Muscle of leg (tissue), 16 donors: ENCODE measurements at places on chromosomes 11 and 22.

DNA sequence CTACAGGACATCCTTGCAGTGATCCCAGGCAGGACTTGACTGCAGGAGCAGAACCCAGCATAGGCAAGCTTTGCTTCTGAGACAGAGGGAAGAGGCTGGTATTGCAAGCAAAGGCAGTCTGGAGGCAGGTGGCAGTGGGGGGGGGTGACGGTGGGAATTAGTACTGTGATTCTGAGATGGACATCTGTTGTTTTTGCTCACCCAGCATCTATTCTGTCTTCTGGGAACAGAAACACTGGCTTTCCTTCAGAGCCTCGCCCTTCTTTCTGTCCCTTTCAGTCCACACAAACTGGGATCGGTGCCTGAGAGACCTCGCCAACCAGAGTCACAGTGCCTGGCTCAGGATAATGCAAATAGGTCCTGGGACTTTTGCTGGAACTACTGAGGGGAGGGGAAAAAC lies 31.2 kb upstream of the RASL10A start:
- peak; percentile 62 for DNase-seq

DNA sequence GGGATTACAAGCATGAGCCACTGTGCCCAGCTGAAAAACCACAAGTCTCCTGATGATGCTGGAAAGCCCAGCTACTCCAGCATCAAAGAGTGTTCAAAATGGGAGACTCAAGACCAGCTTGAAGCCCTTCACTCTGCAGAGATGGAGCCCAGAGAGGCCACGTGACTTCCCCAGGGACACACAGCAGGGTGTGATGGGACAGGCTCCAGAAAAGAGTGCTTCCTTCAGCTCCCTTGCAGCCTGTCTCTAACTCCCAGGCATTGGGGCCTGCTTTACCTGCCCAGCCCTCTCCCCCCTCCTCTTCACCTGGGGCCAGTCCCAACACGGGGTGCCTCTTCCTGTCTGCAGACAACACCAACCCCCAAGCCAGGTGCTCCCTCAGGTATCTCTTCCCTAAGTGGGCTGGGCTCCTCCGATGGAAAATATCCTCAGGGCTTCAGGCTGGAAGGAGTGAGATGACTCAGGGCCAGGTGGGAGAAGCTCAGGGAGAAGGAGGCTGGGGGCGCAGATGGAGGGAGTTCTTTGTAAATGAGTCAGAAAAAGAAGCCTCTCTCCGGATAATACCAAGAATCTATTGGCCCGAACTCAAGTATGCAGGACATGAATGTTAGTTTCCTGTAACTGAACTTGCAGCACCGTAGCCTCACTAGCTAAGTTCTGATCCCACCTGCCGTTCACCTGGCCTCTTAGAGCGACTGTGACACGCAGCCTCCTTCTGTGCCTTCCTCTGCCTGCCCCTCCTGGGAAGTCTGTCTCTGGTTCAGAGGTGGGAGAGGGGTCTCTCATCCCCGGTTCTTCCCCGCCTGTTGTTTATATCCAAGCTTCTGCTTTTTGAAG lies 326.6 kb downstream of the MN1 start:
- peak; percentile 90 for DNase-seq

DNA sequence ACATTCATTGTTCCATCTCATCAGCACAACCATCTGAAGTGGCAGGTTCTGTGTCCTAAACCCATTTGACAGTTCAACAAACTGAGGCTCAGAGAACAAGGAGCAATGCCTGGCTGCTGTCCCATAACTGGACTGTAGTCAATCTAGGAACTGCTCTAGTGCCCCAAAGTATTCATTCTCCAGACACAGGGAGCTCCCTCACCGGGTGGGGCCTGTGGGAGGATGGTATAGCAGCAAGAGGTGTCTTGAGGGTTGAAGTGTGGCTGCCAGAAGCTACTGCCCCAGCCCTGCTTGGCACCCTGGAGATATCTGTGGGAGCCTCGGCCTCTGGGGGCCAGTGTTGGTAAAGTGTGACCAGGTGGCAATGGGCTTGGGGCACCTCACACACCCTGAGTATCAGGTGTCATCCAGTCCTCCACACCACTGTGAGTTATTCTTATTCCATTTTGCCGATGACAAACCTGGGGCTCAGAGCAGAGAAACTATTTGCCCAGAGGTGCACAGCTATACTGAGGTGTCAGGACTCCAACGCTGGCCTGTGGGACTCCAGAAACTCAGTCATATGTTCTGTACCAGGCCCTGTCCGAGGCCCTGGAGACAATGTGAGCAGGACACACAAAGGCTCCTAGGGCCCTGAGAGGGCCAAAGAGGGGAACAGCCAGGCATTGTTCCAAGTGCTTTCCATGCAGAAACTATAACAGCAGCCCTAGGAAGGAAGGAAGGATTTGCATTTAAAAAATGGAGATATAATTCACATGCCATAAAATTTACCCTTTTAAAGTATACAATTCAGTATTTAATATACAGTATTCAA lies 46.0 kb upstream of the KLHL35 start:
- peak; percentile 36 for DNase-seq

DNA sequence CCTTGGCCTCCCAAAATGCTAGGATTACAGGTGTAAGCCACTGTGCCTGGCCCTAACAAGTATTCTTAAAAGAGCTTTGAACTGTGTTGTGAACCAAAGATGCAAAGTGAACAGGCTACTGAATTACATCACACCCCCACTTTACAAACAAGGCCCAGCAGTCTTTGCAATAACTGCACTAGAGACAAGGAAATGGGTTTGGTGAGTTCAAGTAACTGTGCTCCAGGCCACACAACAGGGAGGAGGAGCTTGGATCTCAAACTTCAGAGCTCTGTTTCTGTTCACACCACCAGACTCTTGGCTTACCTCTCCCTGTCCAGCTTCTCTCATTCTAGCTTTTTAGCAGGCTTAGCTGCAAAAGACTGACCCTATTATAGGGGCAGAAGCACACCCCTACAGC lies 30.4 kb upstream of the RASL10A start:
- DNase-seq = peak; percentile 59

DNA sequence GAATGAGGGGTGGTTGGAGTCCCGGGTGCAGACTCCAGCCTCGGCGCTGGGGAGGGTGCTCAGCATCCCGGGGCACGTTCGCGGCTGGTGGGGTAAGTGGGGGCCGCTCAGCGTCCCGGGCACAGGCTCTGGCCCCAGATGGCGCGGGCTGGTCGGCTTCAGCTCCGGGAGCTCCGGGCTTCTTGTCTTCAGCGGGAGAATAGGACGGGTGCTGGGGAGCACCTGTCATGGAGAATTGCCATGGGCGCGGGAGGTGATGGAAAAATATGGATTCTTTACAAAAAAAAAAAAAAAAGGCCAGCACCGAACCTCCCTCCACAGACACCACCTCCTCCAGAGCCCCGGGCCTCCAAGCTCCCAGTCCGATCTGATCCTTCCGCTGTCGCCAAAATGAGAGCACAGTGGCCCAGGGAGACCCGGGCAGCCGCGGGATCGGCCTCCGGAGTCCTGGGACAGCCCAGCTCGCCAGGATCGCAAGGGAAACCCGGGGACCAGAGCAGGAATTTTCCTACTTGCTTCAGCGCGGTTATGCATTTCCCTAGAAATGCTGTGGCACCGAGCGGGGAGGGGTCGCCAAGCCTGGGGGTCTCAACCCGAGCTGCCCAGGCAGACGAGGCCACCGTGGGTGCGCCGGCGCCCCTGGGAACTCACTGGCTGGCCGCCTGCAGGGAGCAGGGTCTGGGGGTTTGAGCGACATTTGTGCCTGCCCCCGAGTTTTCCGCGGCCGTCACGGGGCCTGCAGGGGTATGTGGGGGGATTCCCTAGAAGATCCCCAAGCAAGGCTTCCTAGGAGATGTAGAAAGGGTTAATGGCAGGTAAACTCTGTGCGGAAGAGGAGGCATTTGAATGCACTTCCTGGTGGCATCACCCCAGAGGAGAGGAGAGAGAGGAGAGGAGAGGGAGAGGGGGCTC lies 1336.9 kb downstream of the BRD1 start:
- DNase-seq = no peak

- no peak for DNase-seq
Measured at GRCh38 chr22:25482091-25482760, 82.2 kb upstream of the GRK3 start.

GRCh38 chr22:25698978-25699377 lies 43.0 kb upstream of the MYO18B start:
- peak; percentile 22 for DNase-seq

- DNase-seq = no peak
Measured at GRCh38 chr11:96760306-96760705, 370.5 kb downstream of the JRKL start.

GRCh38 chr11:2569321-2569721 lies 124.5 kb downstream of the KCNQ1 start:
- DNase-seq = no peak

DNA sequence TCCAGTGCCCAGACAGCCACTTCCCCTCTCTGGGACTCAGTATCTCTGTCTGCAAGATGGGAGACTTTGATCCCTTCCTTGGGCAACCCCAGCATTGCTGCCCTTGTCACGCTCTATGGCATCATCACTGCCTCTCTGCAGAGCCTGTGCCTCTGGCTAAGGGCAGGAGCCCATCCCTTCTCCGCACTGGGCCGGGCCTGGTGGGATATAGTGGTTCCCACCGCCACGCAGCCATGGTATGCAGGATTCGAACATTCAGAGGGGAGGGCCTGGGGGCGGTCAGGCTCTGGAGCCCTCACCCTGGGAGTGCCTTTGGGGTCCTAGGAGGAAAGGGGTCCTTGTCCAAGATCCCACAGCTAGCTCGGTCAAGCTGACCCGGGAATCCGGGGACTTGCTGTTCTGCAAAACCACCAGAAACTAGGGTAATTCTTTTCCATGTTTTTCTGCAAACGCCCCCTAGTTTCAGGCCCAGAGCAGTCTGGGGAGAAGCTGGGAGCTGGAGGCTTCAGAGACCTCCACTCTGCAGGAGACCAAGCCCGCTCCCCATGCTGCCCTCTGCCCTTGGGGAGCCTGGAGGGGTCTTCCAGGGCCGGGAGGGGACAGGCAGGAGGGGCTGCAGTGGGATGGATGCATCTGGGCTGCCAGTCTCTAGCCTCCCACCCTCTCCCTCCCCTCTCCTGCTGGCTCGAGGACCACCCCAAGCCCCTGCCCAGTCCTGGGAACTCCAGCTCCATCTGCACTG lies 24.4 kb upstream of the CBX7 start:
- no peak for DNase-seq

GRCh38 chr22:20980523-20980922 lies 1.6 kb upstream of the LZTR1 start:
- DNase-seq = no peak

GRCh38 chr11:23991165-23991539 lies 505.7 kb upstream of the LUZP2 start:
- DNase-seq = peak; percentile 77

GRCh38 chr22:50283821-50284220 lies 13.6 kb upstream of the MAPK11 start:
- no peak for DNase-seq

DNA sequence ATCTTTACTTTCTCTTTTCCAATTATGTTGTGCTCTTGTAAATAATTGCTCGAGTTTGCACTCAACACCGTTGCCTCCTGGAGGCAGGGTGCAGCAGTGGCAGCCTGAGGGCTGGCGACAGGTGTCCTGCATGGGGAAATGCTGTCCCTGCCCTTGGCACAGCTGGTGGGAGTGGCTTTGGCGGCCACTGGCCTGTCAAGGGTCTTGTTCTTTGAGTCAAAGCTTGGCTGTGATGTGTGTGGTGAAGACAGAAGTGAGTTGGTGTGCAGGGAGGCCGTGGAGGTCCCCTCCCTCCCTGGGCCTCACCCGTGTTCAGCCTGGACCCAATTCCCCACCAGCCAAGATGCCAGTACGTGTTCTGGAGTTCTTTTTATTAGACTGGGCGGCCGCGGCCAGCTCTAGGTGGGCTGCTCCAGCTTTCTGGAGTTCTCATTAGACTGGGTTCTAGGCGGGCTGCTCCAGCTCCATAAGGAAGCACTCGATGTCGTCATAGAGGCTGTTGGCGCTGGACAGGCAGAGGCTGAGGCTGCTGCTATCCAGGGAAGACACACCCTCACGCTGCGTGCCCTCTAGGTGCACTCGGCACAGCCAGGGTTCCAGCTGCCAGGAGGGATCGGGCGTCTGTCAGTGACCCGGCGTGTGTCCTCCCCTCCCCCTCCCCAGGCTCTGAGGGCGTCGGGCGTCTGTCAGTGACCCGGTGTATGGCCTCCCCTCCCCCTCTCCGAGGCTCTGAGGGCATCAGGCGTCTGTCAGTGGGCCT lies 3.4 kb downstream of the IRF7 start:
- peak; percentile 83 for DNase-seq

GRCh38 chr11:120969993-120970392 lies 53.9 kb upstream of the TBCEL start:
- no peak for DNase-seq

GRCh38 chr22:19514831-19515565 lies 9.2 kb downstream of the CLDN5 start:
- DNase-seq = no peak

- no peak for DNase-seq
Measured at GRCh38 chr11:66189031-66189745, 79.3 kb upstream of the RAB1B start.

- DNase-seq = peak; percentile 69
Measured at GRCh38 chr22:28442711-28443525, 236.7 kb downstream of the TTC28 start.

DNA sequence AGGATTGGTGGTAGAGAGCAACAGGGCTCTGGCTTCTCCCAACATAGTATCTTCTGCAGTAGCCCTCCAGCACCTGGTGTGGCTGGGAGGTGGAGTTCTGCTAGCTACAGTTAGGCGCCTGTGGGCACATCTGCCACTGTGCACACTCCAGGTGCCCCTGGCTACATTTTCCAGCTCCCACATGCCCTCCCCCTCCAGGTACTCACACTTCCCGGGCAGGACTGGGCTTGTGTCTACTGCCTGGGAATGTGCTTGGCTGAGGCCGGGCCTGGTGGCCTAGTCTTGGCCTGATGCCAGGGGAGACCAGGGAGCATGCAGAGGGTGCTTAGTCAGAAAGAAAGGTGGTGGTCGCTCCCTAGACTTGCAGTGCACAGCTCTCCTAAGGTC lies 15.8 kb downstream of the PHLDB1 start:
- peak; percentile 42 for DNase-seq

DNA sequence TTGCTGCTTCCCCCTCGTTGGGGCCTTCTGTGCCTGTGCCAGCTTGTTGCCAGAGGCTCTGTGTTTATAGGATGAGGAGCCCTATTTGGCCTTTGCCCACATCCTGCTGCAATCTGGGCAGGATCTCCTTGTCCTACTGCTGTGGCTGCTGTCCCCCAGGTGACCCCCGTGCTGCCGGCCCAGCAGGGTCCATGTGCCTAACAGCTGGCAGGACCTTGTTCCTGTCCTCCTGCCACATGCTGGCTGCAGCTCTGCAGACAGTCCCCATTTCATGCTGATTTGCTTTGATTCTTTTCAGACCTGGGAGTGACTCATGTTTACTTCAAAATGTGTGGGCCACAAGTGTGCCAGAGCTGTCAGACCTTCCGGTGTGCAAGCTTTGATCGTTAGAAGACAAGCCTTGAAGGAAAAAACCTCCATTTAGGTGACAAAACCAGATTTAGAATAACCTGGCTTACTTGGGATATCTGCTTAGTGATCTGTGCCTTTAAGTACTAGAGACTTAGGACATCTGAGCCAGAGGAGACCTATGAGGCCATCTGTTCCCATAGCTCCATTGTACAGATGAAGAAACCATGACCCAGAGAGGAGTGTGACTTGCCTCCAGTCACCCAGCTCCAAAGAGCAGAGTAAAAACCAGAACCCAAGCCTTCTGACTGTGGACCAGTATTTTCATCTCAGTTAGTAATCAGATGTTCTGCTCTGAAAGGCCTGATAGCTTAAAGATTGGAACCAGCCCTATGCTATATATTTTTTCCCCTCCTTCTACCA lies 11.1 kb downstream of the NAV2 start:
- peak; percentile 24 for DNase-seq

GRCh38 chr22:39524753-39525657 lies 4.6 kb downstream of the ATF4 start:
- DNase-seq = no peak

- no peak for DNase-seq
Measured at GRCh38 chr22:20646906-20647305, 127.0 kb upstream of the SERPIND1 start.
